ENCODE measurements at places on chromosomes 4 and X.

DNA sequence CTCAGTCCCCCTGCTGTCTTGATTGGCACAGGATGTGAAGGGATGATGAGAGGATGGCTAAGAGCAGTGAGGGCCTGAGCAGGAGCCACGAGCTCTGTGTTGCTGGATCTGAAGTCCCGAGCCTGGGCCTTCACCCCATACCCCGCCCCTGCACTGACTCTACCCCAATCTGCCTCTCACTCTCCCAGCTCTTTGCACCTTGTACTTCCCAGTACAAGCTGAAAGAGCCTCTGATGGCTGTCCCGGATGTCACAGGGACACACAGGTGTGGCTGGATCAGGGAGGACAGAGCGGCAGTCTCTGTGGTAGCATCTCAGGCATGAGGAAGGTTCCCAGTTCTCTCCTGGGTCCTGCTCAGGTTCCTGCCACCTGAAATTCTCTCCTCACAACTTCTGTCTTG lies 103.6 kb downstream of the CHIC2 start:
- DNase-seq = no peak

DNA sequence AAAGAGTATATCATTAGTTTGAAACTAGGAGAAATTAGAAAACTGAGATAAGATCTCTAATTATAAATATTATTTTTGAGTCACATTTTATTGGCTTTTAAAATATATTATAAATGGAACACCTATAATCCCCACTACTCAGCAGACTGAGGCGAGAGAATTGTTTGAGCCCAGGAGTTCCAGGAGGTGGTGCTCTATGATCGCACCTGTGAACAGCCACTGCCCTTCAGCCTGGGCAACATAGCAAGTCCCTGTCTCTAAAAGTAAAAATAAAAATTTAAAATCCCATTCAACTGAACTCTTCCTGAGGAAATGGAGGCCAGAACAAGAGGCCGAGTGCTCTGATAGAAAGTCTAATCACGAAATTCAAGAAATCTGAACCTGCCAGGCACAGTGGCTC lies 6.3 kb upstream of the C4orf36 start:
- no peak for DNase-seq

GRCh38 chrX:69060631-69061408 lies 104.4 kb downstream of the PJA1 start:
- DNase-seq = no peak

- DNase-seq = no peak
Observed at GRCh38 chrX:130846746-130847145, 56.3 kb downstream of the ENOX2 start.

DNA sequence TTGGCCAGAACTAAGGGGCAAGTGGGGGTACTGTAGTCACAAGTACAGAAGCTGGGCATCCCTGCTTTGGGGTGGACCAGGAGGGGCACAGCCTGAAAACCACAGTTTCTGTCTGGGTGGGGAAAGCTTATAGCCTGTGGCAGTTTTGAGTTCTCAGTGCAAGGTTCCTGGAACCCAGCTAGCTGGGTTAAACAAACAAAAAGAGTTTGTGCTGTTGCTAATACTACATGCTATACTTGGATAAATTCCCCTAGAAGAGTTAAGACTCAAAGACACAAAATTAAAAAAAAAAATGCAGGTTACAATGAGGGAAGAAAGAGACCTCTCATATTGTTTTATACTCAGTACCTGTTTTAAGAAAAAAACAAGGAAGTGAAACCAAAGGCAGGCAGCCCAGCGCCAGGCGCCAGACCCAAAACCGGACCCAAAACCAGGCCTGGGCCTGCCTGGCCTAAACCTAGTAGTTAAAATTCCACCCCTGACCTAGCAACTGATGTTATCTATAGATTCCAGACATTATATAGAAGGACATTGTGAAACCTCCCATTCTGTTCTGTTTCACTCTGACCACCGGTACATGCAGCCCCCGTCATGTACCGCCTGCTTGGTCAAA lies 50.8 kb downstream of the SLC2A9 start:
- no peak for DNase-seq

DNA sequence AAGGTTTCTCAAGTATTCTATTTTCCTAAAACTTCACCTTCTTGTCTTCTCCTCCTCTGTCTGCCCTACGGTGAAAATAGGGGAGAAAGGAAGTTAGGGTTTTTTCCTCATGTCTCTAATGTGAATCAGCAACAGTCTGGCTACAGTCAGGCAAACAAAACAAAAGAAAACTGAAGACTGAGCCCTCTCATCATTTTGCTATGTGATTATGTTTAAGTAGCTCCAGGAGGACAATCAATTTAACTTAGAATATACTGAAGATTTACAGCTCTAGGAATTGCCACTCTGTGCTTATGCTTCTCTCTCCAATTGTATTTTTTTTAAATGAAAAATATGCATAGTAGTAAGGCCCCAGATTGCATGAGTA lies 316.2 kb downstream of the GPAT3 start:
- DNase-seq = no peak

- no peak for DNase-seq
Observed at GRCh38 chr4:87363552-87363951, 27.4 kb downstream of the HSD17B11 start.

GRCh38 chr4:10055871-10056270 lies 34.6 kb upstream of the SLC2A9 start:
- no peak for DNase-seq

- peak; percentile 66 for DNase-seq
Observed at GRCh38 chrX:153900831-153901752, 3.4 kb upstream of the AVPR2 start.

DNA sequence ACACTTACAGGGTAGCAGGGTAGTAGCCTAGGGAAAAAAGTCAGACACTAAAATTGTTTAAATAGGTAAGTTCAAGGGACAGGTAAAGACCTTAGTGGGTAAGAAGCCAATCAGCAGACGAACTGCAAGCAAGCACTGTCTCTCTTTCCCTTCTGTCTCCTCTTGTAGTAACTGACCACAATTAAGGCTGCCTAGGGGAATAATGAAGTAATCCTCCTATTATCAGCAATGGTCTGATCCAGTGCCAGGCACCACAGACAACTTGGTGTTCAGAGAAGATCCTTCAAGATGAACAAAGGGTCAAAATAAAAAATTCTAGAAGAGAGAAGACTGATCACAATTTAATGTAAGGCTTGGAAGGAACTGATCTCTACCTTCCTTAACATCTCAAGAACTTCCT lies 62.9 kb downstream of the ELOVL6 start:
- no peak for DNase-seq

GRCh38 chrX:153924149-153924861 lies 1.8 kb downstream of the ARHGAP4 start:
- peak; percentile 36 for DNase-seq

DNA sequence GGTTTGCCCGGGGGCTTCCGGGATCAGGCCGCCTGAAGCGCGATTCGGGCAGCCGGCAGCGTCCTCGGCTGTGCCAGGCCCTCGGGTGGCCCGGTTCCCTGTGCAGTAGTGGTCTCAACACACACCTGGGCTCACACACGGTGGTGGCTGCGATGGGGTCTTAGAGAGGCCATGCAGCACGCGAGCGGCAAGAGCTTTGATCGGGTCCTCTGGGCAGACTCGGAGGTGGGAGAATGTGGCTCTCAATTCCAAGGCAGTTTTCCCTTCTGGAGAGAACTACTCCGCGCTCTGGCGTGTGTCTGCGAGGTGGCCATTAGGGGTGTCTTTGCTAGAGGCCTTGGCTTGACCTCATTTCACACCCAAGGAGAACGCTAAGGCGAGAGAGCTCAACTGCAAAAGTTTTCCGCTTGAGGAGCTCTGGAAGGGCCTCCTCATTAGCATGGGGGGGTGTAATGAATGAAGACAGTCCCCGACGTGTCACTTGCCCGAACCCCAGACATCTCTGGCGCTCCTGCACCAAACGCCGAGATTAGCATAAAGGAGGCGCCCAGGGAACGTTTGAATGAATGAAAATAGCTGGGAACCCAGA lies 771 bp upstream of the RBPJ start:
- DNase-seq = peak; percentile 56

- no peak for DNase-seq
Observed at GRCh38 chrX:38848671-38849455, 47.6 kb downstream of the MID1IP1 start.

- no peak for DNase-seq
Observed at GRCh38 chrX:38293741-38294140, 33.6 kb downstream of the RPGR start.

DNA sequence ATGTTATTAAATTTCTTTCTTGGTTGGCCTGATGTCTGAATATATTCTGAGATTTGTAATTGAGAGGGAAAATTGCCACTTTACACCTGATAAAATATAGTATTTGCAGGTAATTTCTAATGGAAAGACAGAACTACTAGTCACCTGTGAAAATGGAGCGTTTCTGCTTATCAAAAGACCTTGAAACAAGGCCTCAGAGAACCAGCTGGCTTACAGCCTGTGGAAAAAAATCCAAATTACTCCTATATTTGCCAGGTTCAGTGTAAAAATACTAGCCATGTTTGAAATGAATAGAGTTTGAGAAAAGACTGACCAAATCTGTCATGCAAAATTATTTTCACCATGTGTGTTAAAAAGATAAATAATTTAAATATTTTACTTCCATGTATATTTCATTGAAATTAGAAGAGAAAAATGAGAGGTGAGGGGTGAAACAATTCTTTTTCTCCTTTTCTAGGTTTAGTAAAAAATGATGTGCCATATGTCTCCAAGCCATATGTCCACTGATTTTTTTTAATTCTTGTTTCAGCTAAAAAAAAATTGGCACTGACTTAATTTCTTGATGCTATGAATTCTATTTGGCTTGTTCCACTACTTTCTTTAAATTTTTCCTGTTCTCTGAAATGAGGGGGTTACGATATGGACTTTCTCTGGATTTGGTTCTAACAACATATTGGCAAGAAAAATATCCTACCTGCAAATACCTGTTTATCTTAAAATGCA lies 464.9 kb downstream of the GRXCR1 start:
- no peak for DNase-seq

- DNase-seq = no peak
Observed at GRCh38 chr4:41791557-41791956, 43.0 kb upstream of the PHOX2B start.

GRCh38 chrX:24002792-24003191 lies 24.2 kb downstream of the KLHL15 start:
- no peak for DNase-seq

- no peak for DNase-seq
Observed at GRCh38 chrX:31236231-31236630, 164.4 kb upstream of the FTHL17 start.

- no peak for DNase-seq
Observed at GRCh38 chrX:122572461-122572860, 611.6 kb upstream of the GRIA3 start.

- peak; percentile 2 for DNase-seq
Observed at GRCh38 chrX:108199691-108200090, 108.1 kb downstream of the ATG4A start.

All from CD4-positive, alpha-beta T cell treated with Interleukin-4 for 4 hours (primary cell).